AG08395 (cell line): ENCODE measurements at places on chromosomes 7 and 10.

DNA sequence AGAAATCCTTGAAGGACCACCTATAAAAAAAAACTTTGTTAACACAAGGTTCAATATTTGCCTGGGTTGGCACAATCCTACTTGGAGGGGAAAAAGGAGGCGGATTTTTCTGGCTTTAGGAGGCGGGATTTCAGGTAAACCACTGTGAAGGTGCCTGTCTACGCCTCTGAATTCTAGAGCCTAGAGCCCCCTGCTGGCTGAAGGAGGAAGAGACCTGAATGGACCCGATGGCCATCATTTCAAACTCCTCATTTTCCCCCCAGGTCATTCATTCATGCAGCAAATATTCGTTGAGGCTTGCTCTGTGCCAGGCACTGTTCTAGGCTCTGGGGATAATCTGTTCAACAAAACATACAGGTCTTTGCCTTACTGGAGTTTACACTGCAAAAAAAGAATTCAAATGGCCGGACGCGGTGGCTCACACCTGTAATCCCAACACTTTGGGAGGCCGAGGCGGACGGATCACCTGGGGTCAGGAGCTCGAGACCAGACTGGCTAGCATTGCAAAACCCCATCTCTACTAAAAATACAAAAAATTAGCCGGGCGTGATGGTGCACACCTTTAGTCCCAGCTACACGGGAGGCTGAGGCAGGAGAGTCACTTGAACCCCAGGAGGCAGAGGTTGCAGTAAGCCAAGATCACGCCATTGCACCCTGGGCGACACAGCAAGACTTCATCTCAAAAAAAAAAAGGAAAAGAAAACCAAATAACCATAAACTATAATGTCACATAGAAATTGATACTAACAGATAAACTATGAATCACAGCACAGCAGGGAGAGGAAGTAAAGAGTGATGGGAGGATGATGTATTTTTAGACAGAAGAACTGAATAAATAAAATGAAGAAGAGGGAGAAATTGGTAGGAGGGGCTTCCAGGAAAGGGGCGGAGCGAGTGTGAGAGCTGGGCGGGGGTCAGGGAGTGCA, 90.1 kb upstream of the NFE2L3 start:
- peak; percentile 59 for DNase-seq

GRCh38 chr10:106830006-106830405, 334.5 kb downstream of the SORCS1 start:
- DNase-seq: no peak

GRCh38 chr10:33137356-33138005, 179.5 kb upstream of the ITGB1 start:
- DNase-seq: no peak

- no peak for DNase-seq
Observed at GRCh38 chr10:70354556-70354955, 27.9 kb downstream of the LRRC20 start.

DNA sequence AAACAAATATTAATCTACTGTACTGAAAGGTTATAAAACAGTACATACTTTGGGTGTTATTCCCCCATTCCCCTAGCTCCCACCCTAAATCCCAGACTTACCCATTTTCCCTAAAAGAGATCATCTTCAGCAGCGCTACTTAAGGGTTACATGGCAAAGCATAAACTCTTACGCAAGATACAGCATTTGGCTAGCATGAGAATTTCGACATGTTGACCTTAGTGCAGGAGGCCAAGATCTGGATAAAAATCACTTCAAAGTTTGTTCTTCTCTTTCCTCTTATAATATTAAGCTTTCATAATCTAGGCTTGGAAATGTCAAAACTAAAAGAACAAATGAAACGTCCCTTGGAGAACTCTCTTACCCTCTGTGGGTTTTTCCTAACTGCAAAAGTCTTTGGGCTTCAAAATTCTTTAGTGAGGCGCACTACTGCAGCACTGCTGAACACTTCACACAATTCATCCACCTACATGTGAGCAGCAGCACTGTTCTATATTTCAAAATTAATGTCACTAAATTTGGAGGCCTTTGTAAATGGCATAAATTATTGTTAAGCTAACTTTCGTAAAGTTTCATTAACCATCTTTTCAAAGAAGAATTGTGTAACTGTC, 59.5 kb upstream of the PDLIM1 start:
- peak; percentile 32 for DNase-seq

- DNase-seq: no peak
Observed at GRCh38 chr10:60664859-60665258, 113.4 kb upstream of the CDK1 start.

GRCh38 chr7:147022056-147022455, 905.5 kb downstream of the CNTNAP2 start:
- DNase-seq: no peak
